NCI-H2081 treated with DMSO at 0.1 percent for 48 hours (cell line): ENCODE measurements at places on chromosomes 1 and 21.

- DNase-seq = no peak
Measured at GRCh38 chr1:206766251-206766856, 4.2 kb upstream of the IL19 start.

- DNase-seq = no peak
Measured at GRCh38 chr1:37108596-37109188, 74.4 kb upstream of the GRIK3 start.

DNA sequence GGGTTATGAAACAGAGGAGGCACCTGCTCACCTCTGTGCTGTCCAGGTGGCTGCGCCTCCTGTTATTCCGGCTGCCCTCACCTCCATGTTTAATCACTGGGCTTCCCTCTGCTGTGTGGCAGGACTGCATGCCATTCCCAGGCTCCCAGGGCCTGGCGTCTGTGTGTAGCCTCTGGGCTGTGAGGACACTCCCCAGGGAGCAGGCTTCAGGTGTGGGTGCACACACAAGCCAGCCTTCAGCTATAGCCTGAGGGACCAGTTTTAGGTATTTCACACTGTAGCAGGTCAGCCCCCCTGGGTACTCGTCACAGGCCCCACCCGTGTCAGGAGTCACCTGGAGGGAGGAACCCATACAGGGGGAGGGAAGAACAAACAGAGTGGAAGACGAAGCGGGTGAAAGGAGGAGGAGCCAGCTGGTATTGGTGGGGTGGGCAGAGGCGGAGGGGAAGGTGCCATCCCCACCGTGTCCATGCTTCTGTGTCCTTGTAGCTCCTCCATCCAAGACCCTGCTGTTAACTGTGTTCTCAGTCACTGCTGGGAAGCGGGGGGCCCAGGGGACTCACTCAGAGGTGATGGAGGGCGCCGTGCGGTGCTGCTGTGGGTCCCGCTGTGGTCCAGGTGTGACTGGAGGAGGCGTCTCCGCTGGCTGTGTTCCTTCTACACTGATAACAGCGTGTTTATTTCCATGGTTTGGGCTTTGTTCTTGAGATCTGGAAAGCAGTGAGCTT lies 158.6 kb downstream of the PGBD5 start:
- DNase-seq = no peak

DNA sequence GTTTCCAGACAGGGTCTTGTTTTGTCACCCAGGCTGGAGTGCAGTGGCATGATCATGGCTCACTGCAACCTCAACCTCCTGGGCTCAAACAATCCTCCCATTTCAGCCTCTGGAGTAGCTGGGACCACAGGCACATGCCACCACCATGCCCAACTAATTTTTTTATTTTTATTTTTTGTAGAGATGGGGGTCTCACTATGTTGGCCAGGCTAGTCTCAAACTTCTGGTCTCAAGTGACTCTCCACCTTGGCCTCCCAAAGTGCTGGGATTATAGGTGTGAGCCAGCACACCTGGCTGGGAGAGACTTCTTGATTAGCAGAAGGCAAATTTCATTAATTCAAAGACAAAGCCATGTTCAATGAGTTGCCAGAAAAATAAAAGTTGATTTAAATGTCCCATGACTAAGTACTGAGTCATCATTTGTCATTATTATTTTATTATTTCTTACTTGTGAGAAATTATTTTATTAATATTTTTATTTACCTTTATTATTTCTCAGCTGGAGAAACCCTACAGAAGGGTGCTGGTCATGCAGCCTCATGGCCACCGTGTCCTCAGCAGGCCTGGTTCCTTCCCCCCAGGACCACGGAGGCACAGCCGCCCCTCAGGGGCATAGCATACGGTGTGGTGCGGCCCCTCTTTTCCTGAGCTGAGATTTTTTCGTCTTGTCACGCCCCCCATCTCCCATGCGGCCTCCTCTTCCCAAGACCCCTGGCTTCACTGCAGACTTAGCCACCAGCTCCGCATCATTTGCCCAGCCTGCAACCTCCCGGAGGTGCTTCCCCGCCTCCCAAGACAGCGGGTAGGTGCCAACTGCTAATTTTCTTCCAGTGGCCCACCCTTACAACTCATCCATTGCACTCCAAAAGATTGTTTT lies 55.3 kb upstream of the SIM2 start:
- no peak for DNase-seq

GRCh38 chr1:119133987-119134386 lies 6.5 kb downstream of the WARS2 start:
- DNase-seq = no peak

- DNase-seq = peak; percentile 79
Measured at GRCh38 chr1:244970236-244970743, 105.9 kb upstream of the HNRNPU start.

DNA sequence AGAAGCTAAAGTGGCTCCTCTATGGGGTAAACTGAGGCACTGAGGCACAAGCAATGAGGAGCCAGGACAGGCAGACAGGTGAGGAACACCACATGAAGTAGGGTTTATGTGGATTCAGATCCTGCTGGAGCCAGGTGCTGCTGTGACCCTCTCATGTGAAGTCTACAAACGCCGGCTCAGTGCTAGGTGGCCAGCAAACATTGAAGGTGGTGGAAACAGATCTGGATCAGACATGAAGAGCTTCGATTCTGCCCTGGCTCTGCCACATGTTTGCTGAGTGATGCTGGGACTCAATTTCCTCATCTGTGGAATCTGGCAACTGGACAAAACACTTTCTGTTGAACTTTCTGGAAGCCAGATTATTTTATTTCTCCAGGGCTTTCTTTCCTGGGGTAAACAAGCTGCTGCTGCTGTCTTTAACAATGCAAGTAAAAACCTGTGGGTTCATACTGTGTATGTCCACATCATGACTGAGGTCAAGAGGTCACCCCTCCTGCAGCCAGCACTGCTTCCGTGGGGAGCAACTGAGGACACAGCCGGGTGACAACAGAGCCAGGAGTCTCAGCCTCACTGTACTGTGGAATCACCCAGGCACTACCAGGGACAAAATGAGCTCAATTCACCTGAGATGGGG lies 33.3 kb downstream of the HMGB4 start:
- DNase-seq = no peak

DNA sequence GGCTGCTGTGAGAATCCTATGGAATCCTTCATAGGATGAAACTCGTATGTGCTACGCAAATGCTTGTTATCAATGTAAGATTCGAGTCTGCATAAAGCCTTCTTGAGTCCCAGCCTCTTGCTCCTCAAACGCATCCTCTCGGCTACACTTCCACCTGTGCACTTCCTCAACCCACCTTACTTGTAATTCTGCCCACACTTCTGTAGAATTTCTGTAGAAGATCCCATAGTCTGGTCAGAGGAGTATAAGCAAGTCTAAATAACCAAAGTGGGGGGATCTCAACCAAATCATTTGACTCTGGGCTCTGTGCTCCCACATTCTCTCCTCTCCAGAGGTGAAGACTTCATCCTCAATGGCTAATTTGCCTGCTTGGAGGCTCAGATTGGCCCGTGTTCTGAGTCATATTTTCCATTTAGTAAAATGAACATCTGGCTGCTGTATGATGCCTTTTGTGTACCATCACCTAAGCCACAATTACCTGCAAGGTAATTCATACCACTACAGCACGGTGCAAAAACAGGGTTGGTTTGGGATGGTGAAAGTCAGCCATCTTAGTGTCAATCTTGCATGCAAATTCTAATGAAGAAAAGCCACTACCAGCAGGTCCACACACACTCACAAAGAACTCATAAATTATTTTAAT lies 63.2 kb downstream of the ITPKB start:
- no peak for DNase-seq

GRCh38 chr1:108817016-108817415 lies 39.9 kb downstream of the AKNAD1 start:
- DNase-seq = no peak

DNA sequence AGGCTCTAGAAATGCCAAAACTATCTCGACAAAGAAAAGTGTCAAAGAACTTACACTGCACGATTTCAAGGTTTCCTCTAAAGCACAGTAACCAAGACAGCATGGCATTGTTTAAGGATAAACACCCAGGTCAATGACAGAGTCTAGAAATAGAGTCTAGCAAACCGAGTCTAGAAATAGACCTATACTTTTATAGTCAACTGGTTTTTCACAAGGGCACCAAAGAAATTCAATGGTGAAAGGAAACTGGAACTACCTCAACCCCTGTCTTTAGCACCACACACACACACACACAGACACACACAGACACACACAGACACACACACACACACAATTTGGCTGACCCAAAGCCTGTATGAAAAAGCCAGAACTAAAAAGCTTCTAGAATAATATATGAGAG lies 67.1 kb upstream of the PGBD5 start:
- no peak for DNase-seq

DNA sequence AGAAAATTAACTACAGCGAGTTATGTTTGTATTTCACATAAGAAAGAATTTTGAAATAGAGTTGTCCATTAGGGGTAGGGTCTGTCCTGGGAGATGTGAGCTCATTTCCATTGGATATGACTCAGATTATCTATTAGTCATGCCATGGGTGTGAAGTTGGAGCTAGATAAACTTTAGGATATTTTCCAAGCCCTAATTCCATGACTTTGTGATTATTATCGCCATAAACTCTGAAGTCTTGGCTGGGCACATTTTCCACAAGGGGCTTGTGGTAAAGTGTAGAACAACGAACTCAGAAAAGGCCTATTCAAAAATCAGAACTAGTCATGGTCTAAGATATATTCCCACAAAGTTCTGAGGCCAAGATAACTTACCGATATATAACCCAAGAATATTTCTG lies 396.6 kb downstream of the DPYD start:
- no peak for DNase-seq

GRCh38 chr1:65791801-65792668 lies 660 bp upstream of the PDE4B start:
- no peak for DNase-seq

GRCh38 chr1:27755286-27755685 lies 17.7 kb upstream of the STX12 start:
- no peak for DNase-seq

DNA sequence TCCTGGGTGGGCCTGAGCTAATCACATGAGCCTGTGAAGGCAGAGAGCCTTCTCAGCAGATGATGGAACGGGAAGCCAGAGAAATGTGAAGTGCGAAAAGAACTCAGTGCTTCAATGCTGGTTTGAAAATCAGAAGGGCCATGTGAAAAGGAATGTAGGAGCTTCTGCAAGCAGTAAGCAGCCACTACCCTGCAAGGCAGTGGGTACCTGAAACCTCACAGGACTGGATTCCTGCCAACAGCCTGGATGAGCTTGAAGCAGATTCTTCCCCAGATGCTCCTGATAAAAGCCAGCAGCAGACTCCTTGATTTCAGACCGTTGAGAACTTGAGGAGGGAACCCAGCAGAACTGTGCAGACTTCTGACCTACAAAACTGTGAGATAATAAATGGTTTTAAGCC lies 158.6 kb downstream of the SYT2 start:
- no peak for DNase-seq

GRCh38 chr21:25911730-25912401 lies 177.1 kb downstream of the GABPA start:
- DNase-seq = no peak

DNA sequence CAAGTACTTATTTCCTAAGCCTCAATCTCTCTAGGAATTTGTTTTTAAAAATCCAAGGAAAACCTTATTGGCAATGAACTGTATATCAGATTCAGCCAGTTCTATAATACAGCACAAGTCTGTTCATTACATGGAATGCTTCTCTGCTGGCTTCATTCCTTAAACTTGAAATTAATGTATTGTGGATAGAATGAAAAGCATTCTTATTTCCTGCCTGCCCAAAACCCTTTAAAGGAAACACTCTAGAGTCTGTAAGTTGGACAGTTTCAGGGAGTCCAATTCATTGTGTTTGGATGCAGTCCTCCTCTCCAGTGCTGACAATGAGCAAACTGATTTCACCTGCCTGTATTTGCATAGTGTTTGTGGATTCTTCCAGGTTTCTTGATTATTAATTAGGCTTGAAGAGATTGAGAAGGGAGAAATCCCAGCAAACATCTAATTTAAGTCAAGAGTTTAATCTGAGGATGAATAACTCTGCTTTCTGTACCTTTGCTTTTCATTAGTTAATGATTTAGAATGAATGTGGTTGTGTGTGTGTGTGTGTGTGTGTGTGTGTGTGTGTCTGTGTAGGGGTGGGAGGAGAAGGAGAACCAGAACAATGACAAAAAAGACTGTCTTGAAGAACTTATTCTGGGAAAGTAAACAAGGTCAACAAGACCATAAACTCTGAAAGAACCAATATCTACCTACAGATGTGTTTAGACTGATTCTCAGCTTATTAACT lies 61.2 kb downstream of the CACHD1 start:
- DNase-seq = no peak

DNA sequence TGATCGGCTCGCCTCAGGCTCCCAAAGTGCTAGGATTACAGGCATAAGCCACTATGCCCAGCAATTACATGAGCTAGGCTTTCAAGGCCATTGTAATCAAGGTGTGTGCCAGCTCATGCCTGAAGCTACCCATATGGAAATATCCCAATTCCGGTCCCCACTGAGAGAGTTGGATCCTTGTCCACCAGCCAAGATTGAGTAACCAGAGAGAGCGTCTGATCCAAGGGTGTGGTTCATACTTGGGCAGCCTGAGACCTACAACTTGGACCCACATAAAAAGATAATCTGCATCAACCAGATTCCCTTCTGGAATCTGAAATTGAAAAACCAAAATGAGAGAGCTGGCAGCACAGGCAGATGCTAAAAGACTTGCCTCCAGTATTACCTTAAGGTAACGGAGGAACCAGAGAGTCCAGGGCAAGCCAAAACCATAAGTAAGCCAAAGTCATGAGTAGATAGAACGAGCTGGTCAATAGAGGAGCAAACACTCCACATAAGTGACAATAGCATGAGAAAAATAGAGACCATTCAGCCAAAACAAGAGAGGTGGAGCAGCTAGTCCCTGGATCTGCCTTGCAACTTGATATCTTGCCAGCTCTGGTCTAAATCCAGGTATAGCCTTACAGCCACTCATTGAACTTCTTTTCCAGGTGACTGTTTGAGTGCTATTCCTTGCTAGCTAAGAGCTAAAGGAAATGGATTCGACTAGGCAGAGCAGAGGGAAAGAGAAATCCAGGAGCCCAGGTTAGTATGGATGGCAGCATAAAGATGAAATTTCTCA lies 63.8 kb upstream of the ATP1A1 start:
- DNase-seq = no peak

- DNase-seq = no peak
Measured at GRCh38 chr21:25871566-25871965, 136.8 kb downstream of the GABPA start.
